ENCODE measurements at places on chromosomes 5 and 9.
A peak's percentile ranks its signal among the peaks of the same experiment; 100 is the strongest.

- DNase-seq: no peak
These were observed 216.0 kb upstream of the PUM3 start for GRCh38 chr9:3059781-3060468.

- no peak for DNase-seq
These were observed 115.7 kb upstream of the MSX2 start for GRCh38 chr5:174608631-174609097.

DNA sequence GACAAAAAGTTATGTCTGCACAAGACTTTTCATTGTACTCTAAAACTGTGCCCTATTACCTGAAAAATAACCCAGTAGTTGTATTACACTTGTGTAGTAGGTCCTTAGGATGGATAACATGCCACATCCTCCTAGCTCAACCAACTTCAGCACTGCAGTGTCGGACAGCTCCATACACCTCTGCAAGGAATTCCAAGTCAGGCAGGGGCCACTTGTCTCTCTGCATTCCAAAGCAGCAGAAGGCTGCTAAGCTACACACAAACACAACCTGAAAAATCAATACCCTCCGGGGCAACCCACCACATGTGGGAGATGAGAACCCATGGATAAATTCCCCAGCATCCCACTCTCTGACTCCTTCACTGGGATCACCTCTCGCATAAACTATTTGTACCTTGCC, 50.2 kb downstream of the MED10 start:
- no peak for DNase-seq

- no peak for DNase-seq
These were observed 364.4 kb upstream of the KIF2A start for GRCh38 chr5:61941637-61942036.

DNA sequence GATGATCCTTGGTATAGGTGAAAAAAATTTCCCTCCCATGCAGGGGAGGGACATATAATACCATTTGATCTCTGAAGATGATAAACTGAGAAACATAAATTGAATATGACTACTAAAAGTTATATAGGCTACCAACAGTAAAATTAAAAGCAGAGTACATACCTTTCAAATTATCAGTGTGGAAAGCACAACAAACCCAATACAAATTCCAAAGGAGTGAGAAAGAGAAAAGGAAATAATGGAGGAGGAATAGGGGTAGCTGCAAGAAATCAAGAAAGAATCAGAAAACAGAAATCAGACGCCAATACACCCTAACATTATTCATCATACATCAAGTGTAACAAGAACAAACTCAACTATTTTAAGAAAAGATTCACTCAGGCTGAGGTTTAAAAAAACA, 17.7 kb downstream of the GNAQ start:
- no peak for DNase-seq

DNA sequence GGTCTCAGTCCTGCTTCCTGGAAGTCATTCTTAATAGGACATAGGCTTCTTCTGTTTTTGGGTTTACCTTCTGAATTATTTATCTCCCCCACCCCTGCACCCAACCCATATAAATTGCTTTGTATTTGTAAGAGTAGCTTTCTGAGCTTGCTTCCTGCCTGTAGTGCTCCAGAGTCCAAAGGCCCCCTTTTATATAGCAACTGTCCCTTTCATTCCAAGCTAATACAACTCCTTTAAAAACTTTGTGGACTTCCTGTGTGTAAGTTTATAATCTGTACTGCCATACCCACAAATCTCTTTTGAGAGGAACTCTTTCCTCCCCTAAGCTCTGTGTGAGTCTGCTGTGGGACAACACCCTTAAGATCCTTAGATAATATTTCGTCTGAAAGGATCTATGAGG, 7.8 kb downstream of the JAK2 start:
- DNase-seq: no peak

GRCh38 chr9:110021891-110022290, 186.1 kb downstream of the C9orf152 start:
- no peak for DNase-seq

DNA sequence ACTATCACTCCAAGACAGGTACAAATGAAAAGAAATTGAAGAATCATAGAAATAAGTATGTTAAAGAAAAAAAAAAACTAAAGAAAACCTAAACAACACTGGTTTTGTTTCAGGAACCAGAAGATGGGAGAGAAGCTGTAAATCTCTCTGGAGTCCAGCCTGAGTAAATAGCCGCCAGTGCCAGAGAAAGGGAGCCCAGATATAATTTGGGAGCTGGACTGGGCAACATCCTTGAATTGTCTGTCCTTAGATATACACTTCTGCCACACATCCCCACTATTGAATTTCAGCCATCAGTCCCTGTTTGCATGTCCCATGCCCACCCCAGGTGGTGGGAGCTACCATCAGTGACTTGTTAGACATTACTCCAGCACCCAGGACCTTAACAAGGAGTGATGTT, 979.6 kb downstream of the DTWD2 start:
- DNase-seq: no peak

DNA sequence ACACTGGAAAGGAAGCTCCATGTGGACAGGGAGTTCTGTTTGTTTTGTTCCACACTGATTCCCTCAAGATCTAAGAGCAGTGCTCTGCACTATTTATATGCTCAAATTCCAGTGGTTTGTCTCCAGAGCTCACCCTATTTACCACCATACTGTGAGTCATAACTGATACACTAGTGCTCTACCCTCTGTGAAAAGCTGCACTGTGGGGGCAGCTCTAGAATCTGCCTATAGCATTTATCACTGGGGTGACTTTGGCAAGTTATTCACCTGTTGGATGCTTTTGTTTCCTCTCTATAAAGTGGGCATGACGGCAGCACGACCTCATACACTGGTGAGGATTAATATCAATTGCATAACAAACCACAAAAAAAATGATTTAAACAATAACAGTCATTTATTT, 307.8 kb downstream of the NR2F1-AS1 start:
- no peak for DNase-seq

DNA sequence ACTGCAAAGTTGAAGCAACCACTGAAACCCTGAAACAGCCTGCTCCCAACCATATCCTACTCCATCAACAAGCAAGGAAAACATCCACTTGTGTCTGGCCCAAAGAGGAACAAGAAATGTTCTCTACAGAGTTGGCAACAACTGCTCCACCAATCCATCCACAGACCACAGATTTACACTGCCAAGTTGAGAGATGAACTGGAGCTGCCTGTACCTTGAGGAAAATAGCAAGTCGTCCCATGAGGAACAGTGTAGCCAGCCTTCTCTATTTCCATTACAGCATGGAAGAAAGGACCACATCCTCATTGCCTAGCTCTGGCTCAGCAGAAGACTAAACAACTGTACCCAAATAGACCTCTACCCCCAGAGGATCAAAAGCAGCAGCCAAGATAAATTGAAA, 60.4 kb downstream of the DEPDC1B start:
- no peak for DNase-seq

GRCh38 chr5:176660530-176660859, 13.2 kb downstream of the TSPAN17 start:
- no peak for DNase-seq

GRCh38 chr5:76716456-76717157, 681 bp downstream of the F2R start:
- DNase-seq: no peak

- DNase-seq: no peak
These were observed 26.7 kb upstream of the CAMK4 start for GRCh38 chr5:111197523-111197922.

DNA sequence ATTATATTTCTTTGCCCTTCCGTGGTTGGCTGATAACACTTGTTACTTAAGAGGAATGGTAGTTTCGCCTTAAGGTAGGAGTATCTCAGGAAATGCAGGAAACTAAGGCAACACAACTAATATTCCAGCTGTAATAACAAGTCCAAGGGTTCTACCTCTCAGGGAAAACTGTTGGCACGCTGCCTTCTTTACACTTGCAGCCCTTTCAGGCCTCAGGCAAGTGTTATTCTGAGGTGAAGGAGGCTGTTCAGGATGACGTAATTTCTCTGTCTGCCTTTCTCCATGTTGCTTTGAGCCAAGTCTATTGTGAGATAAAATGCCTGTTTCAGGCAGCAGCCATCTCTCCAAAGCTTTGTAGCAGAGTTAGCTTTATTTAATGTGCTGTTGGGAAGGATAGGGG, 38.0 kb downstream of the VCAN start:
- DNase-seq: no peak

- peak; percentile 90 for DNase-seq
These were observed 79.9 kb downstream of the FNBP1 start for GRCh38 chr9:129962889-129963703.

- DNase-seq: no peak
These were observed 36.6 kb downstream of the COL5A1 start for GRCh38 chr9:134678206-134678605.

- no peak for DNase-seq
These were observed 573.1 kb downstream of the TLE4 start for GRCh38 chr9:80144856-80145255.

DNA sequence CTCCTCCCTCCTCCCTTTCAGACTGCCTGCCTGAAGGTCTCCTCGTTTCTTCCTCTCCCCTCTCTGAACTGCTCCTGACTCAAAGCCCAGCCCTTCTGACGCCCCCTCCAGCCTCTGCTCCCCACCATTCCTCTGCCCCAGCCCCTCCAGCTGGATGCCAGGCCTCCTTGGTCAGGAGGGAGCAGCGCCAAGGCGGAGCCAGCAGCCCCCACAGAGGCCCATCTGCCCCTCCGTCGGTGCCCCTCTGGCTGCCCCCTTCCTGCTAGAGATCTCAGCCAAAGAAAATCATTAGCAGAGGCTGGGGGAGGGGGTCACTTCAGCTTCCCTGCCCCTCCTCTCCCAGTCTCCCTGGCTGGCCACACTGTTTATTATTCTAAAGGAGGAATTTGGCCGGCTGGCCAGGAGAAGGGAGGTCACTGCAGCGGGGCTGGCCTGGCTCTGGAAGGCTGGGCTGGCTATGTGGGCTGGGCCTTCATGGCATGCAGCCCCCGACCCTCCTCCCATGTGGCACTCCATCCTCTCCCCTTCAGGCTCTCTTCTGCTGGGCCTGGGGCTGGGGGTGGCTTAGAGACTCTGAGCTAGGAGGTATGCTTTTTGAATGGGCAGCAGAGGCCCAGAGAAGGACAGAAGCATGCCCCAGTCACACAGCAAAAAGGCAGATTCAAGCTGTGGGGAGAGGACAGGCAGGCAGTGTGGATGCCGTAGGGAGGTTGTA, 16.9 kb downstream of the PDGFRB start:
- DNase-seq: no peak

DNA sequence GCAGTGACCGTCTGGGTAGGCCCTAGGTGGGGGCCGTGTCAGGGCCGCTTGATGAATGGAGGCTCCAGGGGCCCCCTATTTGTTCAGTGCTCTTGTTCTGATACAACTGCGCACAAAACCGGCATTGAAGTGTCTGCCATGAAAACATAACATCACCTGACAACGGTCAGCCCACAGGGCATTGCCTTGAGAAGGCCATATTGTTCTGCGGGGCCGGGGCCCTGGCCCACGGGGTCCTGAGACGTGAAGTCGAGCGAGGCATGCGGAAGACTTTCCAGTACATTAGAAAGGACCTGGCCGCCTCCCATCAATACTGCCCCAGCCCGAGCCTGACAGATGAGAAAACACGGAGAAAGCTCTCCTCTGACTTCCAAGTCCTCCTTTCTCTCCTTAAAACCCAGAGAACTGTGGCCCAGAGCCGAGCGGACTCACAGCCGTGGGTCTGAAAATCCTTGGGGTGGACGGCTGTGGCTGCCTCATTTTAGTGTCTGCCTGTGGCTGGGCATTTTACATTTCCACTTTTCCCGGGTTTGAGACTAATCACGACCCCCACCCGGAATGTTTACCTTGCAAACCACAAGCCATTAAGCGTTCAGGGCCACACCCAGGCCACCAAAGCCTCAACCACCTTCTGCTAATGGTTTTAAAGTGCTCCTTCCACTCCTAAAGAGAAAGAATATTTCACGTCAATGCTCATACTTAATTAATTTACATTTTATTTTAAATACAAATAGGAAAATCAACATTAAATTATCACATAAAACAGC, 391.0 kb upstream of the IRX2 start:
- no peak for DNase-seq

DNA sequence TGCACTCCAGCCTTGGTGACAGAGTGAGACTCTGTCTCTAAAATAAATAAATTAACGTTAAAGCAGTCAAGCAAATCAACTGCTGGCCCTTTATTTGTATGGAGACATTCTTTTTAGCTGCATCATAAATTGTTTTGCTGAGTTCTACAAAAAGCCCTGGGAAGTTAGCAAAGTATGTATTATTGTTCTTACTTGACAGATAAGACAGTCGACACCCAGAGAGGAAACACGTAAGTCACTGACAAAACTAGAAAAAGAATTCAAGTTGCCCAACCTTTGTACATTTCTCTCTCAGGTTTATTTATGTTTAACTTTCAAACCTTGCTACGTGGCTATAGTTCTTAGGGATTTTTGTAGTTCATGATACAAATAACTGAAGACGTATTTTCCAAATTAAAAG, 40.4 kb upstream of the MACIR start:
- no peak for DNase-seq

GRCh38 chr5:179127136-179128040, 67.2 kb downstream of the ZNF354C start:
- no peak for DNase-seq

Data from CD4-positive, alpha-beta T cell treated with Interleukin-4 for 1 hour (primary cell).